ENCODE measurements at places on chromosomes 2 and 18.

DNA sequence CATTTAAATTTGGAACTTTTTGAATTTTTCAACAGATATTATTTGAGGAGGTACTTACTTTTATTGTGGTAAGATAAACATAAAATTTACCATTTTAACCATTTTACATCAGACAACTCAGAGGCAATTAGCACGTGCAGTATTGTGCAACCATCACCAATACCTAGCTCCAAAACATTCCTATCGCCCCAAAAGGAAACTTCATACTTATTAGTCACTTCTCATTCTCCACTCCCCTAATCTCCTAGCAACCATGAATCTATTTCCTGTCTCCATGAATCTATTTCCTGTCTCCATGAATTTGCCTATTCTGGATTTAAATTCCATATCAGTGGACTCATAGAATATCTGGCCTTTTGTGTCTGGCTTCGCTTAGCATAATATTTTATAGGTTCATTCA, 69.9 kb upstream of the FAM136A start:
- DNase-seq: no peak

- no peak for DNase-seq
Observed at GRCh38 chr2:229313591-229313990, 42.5 kb upstream of the PID1 start.

DNA sequence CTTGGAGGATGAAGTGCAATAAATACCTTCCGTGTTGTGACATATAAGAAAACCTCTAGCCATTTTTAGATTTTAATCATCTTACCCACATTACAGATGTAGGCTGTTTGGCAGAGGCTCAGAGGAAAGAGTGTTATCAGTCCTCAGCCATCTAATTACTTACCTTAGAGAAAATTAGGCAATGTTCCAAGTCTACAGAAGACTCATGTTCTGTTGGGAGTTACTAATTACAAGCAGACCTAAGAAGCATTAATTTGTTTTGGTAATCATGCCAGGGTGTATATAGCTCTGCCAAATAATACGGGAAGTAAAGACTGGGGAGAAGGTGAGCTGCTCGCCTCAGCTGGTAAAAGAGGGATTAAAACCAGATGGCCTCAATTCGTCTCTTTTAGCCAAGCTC, 125.8 kb upstream of the PGAP1 start:
- DNase-seq: no peak

DNA sequence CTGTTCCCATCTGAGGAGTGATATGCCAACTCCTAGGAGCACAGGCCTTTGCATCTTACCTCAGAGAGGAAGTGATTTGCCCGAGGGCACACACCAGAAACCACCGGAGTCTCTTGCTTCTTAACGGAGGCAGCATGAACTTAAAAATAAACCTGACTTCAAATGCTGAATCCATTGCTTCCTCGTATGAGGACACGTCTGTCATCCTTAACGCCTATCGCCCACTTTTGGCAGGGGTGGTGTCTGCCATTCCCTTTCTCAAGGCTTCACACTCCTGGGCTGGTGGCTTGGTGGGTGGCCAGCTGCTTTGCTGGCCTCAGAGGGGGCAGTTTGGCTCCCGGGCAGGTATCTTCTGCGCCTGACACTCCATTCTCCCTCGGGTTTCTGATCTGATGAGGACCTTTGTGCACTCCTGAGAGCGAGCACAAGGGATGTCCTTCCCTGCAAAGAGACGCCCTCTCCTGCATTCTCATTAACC, 1.1 kb upstream of the PREB start:
- DNase-seq: no peak

- DNase-seq: no peak
Observed at GRCh38 chr18:10814336-10814735, 288.5 kb downstream of the NAPG start.

- DNase-seq: no peak
Observed at GRCh38 chr2:43196768-43197587, 29.4 kb downstream of the ZFP36L2 start.

DNA sequence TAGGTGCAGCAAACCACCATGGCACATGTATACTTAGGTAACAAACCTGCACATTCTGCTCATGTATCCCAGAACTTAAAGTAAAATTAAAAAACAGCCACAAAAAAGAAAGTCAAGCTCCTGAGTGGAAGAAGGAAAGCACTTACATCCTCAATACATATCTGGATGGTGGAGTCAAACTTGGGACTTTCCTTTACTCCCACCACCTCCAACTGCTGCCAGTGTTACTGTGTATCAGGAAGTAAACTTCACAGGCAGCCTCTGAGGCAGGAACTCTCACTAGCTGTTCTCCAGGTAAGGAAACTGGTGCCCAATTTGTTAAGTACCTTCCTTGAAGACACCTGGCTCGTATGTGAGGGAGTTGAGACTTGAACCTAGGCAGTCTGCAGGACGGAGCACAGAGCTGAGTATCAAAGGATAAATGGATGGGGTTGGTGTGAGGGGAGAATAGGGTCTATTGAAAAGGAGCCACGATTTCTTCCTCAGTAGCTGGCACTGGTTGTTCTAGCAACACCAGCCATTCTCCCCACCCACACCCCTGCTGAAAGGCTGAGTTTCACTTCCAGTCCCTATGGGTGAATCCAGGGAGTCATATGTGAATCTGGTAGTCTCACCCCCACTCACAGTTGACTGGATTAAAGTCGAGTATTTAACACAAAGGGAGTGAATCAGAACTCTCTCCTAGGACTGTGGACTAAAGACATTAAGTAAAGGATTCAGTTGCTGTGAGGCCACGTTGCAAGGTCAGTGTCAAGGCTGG, 50.0 kb upstream of the GPR39 start:
- DNase-seq: no peak

- no peak for DNase-seq
Observed at GRCh38 chr2:3868012-3868805, 164.8 kb downstream of the DCDC2C start.

DNA sequence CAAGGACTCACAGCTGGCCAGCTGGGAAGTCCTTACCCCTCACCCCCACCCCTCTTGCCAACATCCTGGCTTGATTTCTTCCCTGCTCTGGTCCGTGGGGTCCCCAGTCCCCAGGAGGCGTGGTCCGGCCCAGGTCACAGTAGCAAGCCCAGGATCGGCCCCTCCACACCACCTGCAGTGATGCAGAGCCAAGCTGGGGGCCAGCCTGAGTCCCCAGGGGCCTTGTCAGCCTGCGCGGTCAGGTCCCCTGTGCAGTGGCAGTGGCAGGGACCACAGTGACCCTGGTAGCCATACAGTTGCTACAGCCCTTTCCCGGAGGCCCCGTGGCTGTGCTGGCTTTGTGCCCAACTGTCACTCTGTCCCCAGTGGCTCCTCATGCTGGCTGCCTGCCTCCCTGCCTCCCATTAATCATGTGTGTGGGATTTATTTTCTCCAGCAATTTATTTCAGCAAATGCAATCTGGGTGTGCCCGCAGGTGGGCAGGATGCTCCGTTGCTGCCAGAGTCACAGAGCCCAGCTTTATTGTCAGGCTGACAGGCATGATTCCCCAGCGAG, 8.8 kb upstream of the PRSS56 start:
- no peak for DNase-seq

- DNase-seq: no peak
Observed at GRCh38 chr2:15507061-15507460, 54.1 kb downstream of the NBAS start.

DNA sequence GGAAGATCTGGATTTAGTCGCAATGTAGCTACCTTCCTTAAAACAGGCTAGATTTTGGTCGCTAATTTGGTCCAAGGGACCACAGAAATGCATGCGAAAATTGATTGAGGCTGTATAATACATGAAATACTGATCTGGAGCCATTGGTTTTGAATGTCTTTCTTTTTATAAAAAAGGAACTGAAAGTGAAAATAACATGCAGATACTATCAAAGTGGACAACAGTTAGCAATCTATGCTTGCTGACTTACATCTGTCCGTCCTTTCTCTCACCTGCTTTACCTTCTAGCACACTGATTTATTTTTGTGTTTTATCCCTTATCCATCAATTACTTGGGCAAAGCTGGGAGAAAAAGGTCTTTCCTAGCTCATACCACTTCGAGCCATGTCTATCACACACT, 1459.8 kb upstream of the ACVR2A start:
- DNase-seq: no peak

GRCh38 chr18:57801325-57801724, 1.8 kb downstream of the ATP8B1 start:
- DNase-seq: no peak

GRCh38 chr2:223613017-223613950, 11.1 kb upstream of the SCG2 start:
- DNase-seq: no peak

GRCh38 chr2:229273723-229274338, 2.7 kb upstream of the PID1 start:
- DNase-seq: no peak

- DNase-seq: no peak
Observed at GRCh38 chr2:223692191-223692947, 90.2 kb upstream of the SCG2 start.

DNA sequence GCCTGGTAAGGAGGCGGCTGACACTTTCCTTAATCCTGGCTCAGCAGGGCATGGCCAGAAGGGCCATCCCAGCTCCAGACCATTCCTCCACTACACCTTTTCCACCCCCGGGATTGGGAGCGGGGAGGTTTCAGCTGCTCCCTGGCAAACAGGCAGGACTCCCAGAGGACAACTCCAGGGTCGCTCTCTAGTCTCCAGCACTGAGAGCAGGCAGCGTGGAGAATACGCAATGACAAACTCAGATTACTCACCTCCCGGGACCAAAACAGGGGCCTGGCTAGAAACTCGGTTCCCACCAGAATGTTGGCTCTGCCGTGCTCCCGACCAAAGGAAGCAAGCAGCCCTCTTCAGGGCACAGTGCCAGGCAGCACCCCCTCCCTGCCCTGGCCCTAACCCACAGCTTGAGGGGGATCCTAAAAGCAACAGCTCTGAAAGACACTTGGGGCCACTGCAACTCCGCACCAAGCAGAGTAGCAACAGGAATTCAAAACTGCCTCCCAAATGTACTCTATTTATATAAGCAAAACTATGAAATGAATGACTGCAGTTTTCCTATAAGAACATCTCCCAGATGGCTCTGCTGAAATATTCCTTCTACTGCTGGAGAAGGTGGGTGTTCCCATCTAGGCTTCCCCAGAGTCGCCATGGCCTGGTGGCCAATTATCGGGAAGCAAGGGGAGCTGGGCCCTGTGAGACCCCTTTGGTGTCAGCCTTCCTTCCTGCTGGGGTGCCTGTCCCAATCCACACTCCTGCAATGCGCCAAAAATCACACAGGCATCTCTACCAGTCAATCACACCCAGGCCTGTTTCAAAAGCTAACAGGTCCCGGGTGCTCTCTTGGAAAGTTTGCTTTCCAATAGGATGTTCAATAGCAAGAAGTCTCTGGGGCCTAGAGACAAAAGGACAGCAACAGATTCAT, 61.2 kb upstream of the POMC start:
- no peak for DNase-seq

GRCh38 chr2:231433990-231434389, 30.3 kb downstream of the NCL start:
- DNase-seq: no peak

- no peak for DNase-seq
Observed at GRCh38 chr2:45823723-45824206, 172.3 kb downstream of the PRKCE start.

GRCh38 chr18:36187193-36187825, at the start of gene MOCOS:
MOCOS (plus strand) TSS chr18:36187497; CDS start chr18:36187540, 43 bp downstream.
- no peak for DNase-seq

DNA sequence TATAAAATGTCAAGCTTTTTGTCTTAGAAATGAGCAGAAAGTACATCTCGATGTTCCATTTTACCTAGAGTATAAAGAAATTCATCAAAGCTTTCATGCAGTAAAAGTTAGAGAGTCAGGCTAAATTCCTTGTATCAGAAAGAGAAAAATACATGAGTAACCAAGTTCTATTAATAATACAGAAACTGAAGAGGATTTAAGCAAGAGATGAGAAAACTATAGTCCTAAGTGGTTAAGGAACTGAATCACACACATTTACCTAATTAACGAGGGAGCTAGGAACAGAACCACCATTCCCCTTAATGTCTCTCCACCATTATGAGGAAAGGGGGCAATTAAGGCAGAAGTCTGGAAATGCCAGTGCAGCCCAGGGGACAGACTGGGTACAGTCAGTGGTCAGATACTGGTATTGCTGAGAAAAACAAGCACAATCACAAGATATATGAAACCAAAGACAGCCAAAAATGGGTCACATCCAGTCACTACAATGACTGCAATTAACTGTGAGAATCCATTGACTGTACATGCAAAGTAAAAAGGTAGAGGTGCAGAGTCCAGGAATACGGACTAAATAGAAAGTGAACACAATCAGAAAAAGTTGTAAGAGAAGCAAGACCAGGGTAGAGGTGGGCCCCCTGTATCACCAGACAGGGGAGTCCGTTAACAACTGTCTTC, 23.9 kb downstream of the MAP4K3 start:
- no peak for DNase-seq

GRCh38 chr2:48749291-48750127, 6.0 kb downstream of the LHCGR start:
- no peak for DNase-seq

DNA sequence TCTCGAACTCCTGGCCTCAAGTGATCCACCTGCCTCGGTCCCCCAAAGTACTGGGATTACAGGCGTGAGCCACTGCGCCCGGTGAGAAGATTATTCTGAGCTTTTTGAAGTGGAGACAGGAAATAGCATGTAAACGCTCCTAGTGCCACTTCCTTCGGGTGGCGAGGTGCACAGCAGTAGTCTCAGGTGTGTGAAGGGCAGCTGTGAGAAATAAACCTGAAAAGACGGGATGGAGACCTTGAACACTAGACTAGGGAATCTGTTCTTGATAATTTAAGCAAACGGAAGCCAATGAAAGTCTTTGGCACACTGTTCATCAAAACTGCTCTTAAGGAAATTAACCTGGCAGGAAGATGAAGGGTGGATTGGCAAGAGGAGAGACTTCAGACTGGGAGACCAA, 439 bp upstream of the PLEKHH2 start:
- no peak for DNase-seq

DNA sequence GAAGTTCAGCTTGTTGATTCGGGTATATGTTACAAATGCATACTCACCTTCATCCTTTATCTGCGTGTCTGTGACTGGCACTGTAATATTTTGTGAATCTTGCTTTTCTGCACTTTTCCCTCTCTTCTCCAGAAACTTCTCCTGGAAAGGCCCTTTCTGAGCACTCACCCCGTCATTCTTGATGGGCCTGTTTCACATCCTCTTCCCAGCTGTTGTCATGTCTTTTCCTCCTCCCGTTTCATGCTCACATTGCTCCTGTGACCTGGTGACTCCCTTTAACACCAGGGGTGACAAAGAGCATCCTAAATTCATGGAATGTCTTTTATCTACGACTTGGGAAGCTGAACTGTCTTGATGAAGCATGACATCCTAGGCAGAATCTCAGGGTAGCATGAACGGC, 65.8 kb downstream of the CD8B2 start:
- DNase-seq: no peak
